ENCODE measurements at places on chromosomes 6 and 20.

DNA sequence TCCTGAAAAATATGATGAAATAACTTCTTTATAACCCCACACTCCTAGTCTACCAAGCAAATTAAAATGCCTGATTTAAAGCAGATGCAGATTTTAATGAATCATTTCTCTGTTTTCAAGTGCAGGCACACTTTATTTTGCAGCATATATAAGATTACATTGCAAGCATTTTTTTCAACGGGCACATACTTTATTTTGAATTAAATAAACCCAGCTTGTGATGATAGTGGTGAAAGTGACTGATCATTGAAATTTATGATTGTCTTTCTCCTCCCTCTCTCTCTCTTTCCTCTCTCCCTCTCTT is 12.2 kb upstream of the MOXD1 start:
- no peak for DNase-seq

GRCh38 chr6:77373955-77374354 is 89.3 kb downstream of the HTR1B start:
- DNase-seq, result no peak

DNA sequence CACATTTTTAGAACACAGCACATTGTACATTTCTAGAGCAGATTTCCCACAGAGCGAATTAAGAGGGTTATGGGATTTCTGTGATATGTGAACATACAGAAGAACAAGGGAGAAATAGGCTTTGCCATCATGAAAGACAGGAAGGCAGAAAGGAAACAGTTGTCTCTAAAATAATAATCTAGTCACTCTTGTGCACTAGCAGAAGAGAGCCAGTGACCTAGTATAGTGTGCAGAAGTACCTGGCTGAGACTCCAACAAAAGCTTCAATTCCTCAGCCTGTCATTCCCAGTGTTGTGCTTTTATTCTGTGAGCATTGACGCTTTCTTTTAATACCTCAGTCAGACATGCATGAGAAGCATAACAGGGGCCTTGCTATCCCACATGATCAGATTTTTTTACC is 17.8 kb upstream of the DCBLD1 start:
- DNase-seq, result no peak

DNA sequence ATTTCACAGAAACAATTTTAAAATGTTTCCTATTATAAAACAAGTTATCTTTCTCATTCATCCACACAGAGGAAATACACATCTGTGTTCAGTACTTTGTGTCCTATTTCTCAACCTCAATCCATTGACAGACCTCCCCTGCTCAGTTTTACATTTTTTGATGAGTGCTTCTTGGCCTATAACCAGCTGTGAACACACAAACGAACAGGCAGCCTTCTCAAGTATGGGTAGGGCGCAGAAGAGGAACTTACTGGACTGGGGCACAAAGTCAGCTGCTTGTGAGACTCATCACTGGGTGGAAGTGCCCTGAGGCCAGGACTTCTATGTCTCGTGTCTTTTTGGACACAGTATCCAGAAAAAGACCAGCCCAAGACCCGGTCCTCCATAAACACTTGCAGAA is 2.8 kb downstream of the RPS6KA2 start:
- no peak for DNase-seq

GRCh38 chr6:156994215-156995076 is 217.3 kb downstream of the ARID1B start:
- no peak for DNase-seq

DNA sequence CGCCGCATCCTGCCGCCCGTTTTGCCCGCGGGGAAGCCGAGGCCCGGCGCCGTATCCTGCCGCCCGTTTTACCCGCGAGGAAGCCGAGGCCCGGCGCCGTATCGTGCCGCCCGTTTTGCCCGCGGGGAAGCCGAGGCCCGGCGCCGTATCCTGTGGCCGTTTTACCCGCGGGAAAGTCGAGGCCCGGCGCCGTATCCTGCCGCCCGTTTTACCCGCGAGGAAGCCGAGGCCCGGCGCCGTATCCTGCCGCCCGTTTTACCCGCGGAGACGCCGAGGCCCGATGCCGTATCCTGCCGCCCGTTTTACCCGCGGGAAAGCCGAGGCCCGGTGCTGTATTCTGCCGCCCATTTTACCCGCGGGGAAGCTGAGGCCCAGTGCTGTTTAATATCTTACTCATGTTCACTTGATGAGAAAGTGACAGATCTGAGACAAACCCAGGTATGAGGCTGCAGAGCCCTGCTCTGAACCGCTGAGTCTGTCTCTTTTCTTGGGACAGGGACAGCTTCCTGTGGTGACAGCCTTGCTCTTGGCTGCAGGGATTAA is 129.4 kb downstream of the CDH26 start:
- no peak for DNase-seq

DNA sequence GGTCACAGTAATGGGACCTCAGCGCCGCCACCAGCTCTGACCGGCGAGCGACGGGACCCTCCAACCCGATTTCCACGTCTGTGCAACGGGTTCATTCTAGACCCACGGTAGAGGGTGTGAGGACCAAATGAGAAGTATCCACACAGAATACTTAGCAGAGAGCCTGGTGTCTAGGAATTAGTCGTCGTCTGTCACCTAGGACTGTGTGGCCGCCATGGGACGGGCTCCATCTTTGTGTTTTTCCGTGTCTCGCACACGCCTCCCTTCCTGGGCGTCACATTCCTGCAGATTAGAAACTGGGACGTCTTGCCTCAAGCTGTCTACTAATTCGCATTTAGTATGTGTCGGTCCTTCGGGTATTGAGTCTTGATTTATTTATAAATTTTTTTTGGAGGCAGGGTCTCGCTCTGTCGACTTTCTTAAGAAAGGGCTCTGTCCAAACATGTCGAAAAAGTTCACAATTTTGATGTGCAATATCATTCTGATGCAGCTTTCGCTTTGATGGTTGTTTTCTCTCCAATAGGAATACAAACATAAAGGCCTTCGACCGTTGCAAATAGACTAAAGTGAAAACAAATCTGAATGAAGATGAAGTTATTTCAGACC is 563 bp downstream of the MGME1 start:
- DNase-seq, result no peak

GRCh38 chr6:68695403-68695802 is 60.3 kb downstream of the ADGRB3 start:
- DNase-seq, result no peak

DNA sequence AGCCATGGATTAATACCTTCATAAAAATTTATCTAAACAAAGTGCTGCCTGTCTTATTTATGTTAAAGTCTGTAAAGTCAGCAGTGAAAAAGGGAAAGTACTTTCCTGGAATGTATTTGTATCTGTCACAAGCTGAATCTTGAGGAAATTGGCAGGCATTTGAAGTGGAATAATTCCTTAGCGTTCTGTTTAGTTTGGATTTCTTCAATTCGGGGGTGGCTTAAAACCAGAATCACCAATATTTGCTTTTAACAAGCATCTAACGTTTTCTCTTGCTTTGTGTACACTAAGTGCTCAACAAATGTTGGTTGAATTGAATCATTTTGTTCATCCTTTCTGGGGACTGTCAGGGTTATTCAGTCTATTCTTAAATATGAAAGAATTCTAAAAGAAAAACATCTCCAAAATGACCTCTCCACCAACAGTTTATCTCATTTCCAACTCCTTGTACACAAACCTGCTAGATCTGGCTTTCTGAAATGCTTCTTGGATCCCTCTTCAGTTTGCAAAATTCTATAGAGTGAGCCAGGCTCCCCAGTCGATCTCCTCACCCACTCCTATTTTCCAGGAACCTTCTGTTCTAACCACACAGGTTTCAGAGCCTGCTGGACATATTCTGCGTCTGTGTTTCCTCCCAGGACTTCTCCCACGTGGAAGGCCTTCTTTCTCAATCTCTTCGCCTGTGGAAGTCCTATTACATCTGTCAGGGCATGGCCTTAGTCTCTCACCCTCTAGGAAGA is 2.0 kb upstream of the NPEPL1 start:
- no peak for DNase-seq

- no peak for DNase-seq
Observed at GRCh38 chr6:35091346-35092083, 49.6 kb downstream of the TCP11 start.

GRCh38 chr6:33278392-33278741 is 1.4 kb downstream of the B3GALT4 start:
- DNase-seq, result no peak

- DNase-seq, result no peak
Observed at GRCh38 chr6:139124887-139125672, 9.8 kb upstream of the HECA start.

GRCh38 chr20:58127701-58128111 is 100.7 kb downstream of the ANKRD60 start:
- DNase-seq, result no peak

Data from NCI-H1048 (cell line).